ENCODE measurements at places on chromosomes 11 and 22.

GRCh38 chr11:71059662-71060061, 192.7 kb downstream of the SHANK2 start:
- no peak for DNase-seq

DNA sequence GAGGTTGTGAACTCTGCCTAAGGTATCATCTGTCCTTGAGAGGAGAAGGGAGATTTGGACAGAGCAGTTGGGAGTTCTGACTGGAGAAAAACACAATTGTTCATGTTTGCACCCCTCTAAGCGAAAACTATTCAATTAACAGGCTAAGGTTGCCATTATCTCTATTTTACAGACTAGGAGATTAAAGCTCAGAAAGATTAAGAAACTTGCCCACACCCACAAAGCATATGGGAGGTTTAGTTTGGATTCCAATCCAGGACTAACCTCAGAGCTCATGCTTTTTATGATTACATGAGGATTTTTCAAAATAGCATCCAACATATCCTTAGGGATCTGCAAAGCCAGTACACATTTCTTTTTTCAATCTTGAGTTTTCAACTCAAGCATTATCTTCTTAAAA, 22.0 kb downstream of the GAB2 start:
- DNase-seq: no peak

DNA sequence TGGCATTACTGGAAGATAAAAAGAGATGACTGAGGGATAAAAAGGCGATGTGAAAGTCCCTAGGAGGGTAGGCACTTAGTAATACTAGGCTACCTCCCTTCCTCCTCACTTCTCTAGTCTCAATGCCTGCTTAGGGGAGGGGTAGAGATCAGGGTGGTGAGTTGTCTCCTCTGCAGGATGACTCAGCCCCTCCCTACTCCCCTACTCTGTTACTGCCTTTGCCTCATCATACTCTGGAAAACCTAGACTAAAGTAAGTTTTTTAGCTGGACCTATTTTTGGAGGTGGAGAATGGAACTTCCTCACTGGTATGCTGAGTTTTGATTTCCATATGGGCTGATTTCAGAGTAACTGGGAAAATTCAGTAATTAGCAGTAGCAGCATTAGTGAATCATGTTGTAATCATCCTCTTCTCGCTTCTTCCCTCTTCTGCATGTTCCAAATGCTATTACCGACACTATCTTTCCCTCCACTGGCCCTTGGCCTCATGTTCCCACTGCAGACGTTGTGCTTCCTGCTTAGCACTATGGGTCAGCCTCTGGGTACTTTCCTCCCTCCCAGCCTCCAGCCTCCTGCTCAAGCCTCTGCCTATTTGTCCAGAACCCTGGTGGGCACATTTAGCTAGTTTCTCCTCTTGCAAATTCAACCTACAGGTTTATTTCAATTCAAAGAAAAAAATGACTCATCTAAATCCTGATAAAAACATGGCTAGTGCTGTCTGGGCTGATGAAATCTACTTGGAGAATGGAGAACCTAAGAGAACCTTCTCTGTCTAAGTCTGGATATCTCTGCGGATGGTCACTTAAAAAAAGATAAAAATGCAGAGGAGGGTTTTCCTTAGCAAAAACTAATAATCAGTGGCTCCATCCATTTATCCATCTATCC, 281.7 kb downstream of the ST3GAL4 start:
- no peak for DNase-seq

DNA sequence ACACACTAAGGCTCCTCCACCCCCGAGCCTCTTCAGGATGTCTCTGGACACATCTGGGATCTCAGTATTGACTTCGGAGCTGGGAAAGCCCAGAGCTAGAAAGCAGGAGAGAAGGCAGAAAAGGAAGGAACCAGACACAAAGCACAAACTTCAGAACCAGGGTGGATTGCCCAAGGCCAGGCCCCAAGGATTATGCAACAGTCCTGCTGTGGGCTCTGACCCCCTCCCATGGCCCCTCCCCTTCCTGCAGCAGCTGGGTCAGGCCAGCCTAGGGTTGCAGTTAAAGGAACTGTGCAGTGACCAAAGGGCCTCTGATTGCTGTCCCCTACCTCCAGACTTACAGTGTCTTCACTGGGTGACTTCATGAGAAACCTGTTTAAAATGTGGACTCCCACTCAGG, 5.3 kb downstream of the KCNE3 start:
- peak; percentile 94 for DNase-seq

- DNase-seq: no peak
Measured at GRCh38 chr11:131191606-131192005, 178.8 kb upstream of the NTM start.

DNA sequence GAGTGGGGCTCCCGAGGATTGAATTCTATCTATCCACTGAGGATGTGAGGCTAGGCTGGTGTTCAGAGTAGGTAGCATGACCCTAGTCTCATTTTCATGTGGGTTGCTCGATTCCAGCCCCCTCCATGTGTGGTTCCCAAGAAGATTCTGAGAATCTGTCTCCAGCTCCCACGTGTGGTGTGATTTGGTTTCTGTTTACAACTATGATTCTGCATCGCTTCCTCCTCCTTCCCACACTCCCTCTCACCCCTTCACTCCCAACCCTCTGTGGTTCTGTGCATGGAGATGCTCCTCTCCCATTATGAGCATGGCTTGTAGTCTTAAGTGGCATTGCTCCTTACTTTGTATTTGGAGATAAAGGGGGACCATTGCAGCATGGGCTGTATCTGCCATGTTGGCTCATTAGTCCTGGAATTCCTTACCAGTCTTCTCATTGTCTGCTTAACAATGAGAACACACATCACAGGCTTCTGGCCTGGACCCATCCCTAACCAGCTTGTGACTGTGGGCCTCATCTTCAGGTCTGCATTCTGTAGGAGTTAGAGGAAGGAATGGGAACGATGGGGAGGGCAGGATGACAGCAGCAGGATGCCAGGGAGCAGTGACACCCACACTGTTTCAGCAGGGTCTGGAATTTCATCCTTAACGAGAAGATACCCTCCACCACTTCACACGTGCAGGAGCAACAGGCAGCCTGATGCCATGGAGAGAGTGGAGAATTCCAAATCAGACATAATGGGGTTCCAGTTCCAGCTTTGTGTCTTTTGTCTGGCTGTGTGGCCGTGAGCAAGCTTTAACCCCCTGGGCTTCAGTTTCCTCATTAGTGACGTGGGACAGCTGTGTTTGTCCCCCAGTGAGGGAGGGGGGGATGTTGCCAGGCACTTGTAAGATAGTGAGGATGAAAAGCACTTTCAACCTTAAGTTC, 86.0 kb downstream of the CCDC81 start:
- DNase-seq: no peak

DNA sequence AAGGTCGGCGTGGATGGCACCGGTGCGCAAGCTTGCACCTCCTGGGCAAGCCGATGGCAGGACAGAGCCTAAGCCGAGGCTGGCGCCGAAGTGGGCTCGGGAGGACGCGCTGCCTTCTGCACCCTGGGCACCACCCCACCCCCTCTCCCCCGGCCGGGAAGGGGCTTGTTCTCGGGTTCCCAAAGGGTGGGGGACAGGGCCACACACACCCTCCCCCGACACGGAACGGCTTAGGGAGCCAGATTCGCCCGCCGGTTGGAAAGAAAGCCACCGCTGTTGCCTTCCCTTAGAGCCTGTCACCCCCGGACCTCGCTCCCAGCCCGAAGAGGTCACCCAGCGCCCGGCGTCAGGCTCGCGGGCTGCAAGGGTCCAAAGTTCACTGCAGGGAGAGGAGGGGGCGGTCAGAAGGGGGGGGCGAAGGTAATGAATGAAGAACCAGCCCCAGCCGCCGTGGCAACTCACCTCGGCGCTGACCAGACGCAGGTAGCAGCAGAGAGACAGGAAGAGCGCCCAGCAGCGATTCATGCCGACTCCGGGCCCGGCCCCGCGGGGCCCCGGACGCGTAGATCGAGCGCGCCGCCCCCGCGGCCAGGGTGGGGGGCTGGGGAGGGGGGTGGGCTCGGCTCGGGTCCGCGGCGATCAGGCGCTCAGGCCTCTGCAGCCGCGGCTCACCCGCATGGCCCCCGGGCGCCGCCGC, 1.2 kb downstream of the PDGFB start:
- DNase-seq: no peak

DNA sequence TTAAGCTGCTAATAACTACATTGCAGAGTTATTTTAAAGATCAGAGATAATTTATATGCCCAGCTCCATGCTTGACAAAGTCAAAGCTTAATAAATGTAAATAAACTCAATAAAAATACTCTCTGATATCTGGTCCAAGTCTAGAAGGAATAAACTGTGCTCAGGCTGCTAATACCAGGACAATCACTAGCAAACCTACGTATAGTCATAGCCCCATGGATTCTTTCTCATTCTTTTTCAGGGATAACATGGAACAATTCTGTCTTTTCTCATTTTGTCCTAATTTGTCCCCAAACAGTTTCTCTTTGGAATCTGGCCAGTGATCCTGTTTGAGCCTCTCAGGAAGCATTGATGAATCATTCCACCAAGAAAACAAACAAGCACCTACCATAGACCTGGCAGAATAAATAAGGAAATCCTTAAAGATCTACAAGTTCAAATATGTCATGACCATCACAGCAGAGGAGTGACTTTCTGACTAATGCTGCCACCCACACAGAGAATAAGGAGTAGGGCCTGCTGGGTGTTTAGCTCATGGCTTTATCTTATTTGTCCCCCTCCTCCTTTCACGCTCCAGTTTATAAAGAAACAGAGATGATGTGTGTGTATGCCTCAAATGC, 14.1 kb upstream of the B3GNT6 start:
- DNase-seq: no peak

DNA sequence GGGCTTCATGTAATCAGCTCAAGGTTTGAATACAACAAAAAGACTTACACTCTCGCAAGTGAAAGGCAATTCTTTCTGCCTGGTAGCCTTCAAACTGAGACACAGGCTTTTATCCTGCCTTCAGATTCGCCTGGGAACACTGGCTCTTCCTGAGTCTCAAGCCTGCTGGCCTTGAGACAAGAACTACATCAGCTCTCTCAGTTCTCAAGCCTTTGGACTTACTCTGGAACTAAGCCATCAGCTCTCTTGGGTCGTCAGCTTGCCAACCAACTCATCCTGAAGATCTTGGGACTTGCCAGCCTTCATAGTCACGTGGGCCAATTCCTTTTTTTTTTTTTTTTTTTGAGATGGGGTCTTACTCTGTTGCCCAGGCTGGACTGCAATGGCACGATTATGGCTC, 35.7 kb upstream of the LRRC10B start:
- DNase-seq: no peak

GRCh38 chr22:36773935-36774334, 2.0 kb downstream of the IFT27 start:
- no peak for DNase-seq

DNA sequence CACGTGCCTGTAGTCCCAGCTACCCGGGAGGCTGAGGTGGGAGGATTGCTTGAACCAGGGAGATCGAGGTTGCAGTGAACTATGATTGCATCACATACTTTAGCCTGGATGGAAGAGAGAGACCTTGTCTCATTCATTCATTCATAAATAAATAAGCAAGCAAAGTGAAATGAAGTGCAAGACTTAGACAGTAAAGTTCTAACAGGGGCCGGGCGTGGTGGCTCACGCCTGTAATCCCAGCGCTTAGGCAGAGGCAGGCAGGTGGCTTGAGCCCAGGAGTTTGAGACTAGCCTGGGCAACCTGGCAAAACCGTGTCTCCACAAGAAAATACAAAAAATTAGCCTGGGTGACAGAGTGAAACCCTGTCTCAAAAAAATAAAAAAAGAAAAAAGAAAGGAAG, 1.6 kb upstream of the ZNF280A start:
- DNase-seq: no peak

DNA sequence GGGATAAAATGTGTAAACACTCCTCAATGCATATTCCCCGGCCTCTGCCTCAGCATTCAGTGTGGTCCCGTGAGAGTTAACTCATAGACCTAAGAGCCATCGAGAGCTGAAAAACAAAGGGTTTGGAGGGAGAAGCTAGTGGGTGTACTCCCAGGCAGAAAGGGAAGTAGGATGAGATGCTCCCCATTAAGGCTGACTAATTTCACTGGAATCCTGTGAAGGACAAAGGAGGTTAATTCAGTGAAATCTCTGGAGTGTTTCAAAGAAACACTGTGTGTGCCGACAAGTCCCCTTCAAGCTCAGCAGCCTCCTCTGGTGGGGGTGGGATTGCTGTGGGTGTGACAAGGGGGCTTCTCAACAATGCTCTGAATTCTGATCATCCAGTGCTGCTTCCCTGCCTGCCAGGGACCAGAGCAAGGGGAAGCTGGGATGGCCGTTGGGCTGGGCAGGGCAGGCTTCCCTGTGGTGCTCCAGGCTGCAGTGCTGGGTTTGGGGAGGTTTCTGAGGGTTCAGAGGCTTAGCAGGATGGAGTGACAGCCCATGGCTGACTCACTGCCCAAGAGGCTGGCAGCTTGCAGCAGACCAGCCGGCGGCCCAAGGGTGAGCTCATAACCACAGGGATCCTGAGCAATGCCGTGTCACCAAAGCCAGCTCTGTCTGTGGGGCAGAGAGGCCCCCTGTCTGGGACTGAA, 61.4 kb upstream of the BMAL1 start:
- no peak for DNase-seq

- no peak for DNase-seq
Measured at GRCh38 chr11:100585728-100586127, 101.4 kb upstream of the ARHGAP42 start.

- no peak for DNase-seq
Measured at GRCh38 chr11:29914203-29914930, 102.5 kb downstream of the KCNA4 start.

DNA sequence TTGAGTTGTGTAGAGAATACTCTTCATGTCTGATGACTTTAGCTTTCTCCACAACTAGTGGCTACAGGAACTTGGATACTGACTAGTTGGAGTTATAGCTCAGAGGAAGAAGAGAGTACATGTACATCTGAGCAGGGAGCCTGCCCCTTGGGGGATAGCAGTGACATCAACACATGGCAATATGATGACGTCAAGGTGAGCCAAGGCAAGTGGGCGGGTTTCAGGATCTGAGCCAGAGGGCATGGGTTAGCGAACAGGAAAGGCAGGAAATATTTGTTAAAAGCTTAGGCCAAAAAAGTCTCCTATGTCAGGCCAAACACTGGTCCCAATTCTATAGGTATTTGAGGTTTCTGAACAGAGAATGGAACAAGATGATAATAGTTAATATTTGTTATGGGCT, 42.0 kb upstream of the HORMAD2 start:
- no peak for DNase-seq

DNA sequence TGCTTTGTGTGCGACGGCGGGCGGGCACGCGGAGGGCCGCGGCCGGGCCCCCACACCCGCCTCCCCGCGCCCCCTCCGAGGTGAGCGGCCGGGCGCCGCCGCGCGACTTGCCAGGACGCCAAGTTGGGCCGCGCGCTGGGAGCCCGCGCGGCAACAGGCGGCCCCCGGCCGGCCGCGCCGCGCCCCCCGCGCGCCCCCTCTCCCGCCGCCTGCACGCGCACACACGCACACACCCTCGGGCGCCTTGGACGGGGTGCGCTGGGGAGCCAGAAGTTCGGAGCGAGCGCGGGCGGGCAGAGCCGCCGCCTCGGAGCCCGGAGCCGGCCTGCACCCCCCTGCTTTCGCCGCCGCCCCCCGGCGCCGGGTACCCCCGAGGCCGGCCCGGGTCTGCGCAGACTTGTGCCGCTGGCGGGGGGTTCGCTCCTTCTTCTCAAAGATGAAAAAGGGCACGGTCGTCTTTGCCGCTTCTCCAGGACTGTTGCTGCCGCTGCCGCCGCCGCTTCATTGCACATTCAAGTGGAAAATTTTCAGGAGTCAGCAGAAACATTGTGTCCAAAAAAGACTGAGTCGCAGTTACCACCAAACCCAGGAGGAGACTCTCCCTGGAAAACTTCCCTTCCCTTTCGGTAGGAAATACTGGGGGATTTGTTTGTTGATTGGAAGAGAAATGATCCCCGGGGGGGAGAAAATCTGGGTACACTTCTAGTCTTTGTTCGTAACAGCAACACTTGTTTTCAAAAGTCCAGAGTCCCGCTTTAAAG, 895 bp downstream of the TEAD1 start:
- peak; percentile 69 for DNase-seq
